SK-N-SH (cell line): ENCODE measurements at places on chromosomes 5 and 9.

- no peak for DNase-seq
These were observed 17.2 kb upstream of the NFIB start for GRCh38 chr9:14331120-14331519.

GRCh38 chr9:14315875-14316601, 2.1 kb upstream of the NFIB start:
- DNase-seq, result peak; percentile 58

- DNase-seq, result no peak
These were observed 11.1 kb upstream of the MED10 start for GRCh38 chr5:6389397-6389796.

DNA sequence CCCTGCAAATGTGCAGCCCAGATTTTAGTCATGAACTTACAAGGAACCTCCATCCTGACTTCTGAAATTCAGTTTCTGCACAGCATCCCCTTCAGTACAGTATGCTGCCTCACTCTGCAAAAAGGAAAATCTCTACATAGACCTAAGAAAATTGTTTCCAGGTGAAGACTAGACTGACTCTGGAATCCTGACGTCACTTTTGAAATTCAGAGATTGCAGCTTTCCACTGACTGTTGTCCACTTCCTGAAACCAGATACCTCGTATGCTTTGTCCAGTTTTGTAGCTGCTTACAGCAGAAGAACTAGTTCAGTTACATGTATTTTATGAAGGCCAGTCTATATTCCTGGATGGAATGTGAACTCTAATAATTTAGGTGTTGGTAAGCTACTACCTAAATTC, 629.3 kb upstream of the ST8SIA4 start:
- no peak for DNase-seq

DNA sequence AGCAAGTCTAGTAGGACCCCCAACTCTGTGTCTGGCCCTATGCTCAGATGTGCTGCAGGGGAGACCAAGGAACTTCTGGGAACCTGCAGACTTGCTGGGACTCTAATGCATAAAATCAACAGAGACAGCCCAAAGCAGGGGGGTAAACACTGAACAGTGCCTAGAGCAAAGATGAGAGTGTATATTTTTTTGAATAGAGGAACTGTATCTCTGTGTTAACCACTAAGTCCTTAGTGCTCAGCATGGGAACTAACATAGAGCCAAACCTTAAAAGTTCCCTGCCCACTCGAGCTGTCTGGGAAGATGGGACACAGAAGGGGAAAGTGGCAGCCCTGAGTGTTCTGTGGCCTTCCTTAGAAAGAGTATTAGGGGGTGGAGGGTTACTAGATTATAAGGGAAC, 51.9 kb downstream of the C5orf15 start:
- no peak for DNase-seq

- DNase-seq, result no peak
These were observed 90.2 kb downstream of the PLK2 start for GRCh38 chr5:58369513-58370190.

- no peak for DNase-seq
These were observed 475.2 kb upstream of the BRINP1 start for GRCh38 chr9:119844431-119844830.

DNA sequence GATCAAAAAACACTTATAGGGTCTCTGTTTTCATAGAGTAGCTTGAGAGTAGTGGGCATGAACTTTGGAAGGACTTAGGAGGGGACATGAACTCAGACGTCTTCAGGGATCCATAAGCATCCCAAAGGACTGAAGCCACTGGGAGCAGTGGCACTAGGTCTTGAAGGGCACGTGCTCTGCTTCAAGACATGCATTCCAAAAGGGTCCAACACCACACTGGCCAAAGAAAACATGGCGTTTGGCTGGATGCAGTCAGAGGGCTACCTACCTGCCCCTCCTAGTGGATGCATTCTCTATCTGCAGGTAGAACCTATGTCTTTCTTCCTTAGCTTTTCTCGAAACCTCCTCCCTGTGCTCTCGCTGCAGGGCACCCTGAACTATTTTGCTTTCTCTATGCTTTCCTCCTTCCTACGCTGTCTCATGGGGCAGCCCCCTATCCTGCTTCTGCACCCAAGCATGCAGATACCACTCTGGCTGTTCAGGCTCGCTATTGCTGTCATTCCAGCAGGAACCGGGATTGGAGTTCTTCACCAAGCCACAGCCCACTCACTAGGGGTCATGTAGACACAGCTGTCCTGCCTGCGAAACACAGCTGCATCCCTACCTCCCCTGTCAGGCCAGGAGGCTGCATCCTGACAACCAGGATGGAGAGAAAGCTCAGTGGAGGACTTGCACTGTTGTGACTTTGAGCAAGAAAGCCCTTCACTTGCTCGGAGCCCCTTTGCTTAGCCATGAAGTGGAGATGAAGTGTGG, 11.9 kb downstream of the FAM240B start:
- DNase-seq, result no peak

DNA sequence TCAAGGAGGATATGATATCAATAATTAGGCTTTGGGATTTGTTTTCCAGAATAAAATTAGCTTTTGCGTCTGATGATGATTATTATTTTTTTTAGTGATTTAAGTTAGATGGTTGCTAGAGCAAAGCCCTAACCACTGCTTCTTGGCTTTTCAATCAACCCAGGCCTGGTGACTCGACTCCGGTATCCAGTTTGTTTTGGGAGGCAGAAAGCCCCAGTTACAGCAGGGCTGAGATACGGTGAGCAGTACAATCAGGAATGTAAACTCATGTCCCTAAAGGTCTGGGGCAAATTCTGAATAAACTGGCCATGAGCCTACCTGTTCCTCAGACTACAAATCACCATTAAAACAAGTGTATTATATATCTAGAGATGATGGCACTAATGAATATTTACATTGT, 24.4 kb upstream of the CYFIP2 start:
- DNase-seq, result no peak

DNA sequence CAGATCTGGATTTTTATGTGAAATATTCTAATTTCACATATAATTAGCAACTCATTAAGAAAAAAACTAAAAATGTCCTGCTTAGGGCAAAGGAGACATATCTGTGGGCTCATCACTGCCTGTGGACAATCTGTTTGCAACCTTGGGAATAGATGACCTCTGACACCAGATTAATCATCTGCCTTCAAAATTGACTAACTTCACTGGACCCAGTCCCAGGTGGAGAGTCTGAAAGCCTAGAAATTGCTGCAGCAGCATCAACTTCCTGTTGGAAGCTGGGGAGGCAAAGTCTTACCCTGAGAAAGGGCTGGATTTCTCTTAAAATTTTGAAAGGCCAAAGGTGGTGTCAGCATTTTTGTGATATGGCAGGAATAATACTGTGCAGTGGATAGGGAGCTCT, 76.3 kb upstream of the TNC start:
- DNase-seq, result no peak

DNA sequence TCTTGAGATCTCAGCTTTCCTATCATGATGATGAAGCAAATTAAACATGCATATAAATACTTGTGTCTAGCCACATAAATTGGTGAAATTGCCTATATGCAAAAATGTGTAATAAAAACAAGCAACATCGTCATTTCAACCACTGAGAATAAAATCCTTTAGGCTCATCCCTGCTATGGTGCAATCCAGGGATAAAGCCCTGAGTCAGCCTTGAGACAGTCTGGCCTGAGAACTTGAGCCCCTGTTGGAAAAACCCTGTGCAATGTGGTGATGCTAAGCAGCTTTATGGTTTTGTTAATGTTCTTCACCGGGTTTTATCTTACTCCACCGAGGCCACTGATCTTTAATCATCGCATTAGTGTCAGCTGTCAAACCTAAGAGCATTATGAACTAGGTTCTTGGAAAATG, 170.5 kb downstream of the DCP2 start:
- no peak for DNase-seq

DNA sequence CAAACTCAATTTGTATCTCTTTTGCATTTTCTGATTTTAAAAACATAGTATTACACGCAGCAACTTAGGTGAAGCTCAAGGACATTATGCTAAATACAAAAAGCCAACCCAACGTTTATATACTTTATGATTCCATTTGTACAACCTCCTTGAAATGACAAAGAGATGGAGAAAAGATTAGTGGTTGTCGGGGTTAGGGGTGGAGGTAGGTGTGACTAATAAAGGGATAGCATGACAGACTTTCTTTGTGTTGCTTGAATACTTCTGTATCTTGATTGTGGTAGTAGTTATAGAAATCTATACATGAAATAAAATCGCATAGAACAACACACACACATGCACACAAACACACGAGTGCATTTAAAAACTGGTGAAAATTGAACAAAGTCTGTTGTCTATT, 42.5 kb upstream of the EFNA5 start:
- DNase-seq, result no peak

DNA sequence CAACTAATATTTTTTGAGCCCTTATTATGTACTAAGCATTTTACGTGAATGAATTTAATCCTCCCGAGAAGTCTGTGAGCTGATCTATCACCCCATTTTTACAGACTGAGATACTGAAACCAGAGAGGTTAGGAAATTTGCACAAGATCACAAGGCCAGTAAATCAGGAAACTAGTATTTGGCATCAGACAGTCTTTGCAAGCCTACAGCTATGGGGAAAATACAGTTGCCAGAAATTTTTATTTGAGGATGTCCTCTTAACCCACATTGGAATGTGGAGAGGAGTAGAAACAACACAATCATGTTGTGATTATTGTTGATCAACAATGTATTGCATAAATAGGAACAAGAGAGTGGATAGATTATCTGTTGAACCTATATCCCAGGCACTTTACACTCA, 2.3 kb upstream of the SLC46A2 start:
- no peak for DNase-seq

DNA sequence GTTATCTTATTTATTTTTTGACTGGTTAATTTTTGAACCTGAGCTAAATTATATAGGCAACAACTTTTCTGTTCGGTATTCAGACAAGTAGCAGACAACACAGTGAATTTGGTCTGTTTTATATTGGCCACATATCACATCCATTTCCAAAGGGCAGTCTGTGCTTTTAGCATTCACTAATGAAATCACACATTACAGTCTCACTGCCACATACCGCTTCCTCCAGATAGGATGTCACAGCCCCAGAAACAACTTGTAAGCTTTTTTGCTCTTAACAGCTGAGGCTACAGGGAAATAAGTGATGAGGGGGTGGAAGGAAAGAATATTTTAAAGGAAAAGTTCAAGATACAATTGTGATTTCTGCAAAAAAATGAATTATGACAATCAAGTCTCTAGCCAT, 140.6 kb downstream of the PLCXD3 start:
- peak; percentile 29 for DNase-seq

GRCh38 chr5:149561848-149562247, 10.6 kb upstream of the CSNK1A1 start:
- DNase-seq, result peak; percentile 50

- no peak for DNase-seq
These were observed 193.1 kb upstream of the PTGER4 start for GRCh38 chr5:40486437-40487275.

DNA sequence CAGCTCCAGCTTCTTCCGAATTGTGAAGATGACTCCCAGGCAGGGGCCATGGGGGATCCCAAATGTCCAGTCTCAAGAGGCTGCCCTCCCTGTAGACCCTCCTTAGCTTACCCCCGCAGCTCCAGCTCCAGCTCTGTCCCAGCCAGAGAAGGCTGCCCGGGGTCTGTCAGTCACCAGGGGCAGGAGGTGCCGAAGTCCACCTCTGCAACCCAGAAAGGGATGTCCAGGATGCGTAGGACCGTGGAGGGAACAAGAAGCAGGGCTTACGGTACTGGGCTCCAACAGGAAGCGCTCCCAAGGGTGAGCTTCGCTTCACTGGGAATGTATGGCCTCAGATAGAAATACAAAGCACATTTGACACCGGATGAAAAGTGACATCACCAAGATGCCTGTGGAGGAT, 6.0 kb downstream of the IPPK start:
- DNase-seq, result no peak

- peak; percentile 94 for DNase-seq
These were observed 60.9 kb downstream of the CXXC5 start for GRCh38 chr5:139708877-139709581.

DNA sequence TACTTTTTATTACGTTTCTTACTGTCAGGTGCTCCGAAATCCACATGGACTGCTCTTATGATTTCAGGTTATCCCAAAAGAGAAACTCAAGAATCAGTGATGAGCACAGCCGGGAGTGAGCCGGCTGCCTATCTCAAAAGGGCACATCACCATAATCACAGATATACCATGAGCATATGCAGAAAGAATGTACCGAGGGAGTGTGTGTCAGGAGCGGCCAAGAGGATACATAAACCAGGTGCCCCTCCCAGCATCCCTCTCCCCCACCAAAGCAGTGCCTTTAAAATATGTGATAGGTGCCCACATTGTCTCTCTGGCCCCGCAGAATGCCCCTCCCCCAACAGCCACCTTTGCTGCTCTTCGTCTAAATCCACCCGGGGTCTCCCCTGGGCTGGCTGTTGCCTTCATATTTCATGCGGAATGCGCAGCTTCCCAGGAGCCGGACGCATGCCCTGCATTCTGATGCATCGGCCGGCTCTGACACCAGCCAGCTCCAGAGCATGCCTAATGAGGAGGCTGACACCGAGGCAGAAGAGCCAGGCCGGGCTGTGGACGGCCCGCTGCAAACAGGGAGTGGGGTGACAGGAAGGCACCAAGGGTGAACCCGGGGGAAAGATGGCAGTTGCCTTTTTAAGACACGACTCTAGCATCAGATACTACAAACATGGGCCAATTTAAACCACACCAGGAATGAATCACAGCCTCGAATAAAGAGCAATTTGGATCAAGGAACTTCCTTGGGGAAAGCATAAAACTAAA, 652.3 kb downstream of the BNC2 start:
- no peak for DNase-seq

DNA sequence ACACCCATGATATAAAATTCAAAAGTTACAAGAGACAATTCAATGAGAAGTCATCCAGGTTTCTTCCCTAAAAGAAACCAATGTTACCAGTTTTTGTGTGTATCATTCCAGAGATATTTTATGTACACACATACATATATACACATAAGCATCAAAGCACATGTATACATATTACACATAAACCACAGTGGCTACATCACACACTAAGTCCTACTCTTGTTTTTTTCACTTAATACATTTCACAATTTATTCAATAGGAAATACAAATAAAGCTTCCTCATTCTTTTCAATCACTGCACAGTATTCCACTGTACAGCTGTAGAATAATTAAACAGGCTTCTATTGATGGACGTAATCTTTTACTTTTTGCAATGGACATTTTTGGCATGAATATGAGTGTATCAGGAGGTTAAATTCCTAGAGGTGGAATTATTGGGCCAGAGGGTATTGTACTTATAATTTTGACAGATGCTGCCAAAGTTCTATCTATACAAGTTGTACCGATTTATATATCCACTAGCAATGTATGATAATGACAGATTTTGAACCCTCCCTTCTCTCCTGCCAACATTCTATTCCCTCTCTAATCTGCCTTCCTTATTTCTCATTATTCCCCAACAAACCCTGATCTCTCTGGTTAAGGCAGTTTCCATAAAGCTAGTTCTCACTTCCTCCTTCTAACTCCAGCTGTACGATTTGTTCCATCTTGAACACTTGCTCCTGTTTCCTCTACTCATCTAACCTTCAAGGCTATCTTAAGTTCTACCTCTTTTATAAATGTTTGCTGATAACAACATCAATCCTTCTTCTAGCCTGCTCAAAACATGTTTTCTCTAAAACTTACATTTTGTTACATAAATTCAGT, 35.2 kb downstream of the MRPS27 start:
- DNase-seq, result no peak
